Stimulated activated CD8-positive, alpha-beta memory T cell treated with anti-CD3 and anti-CD28 coated beads, Interleukin-4, amount 100 ng/mL, for 24 hours (primary cell): ENCODE measurements at places on chromosomes 5 and 9.

- DNase-seq, result no peak
These were observed 92.4 kb upstream of the IFNK start for GRCh38 chr9:27431543-27432147.

- no peak for DNase-seq
These were observed 2.6 kb downstream of the GLIS3 start for GRCh38 chr9:4297151-4297785.

- DNase-seq, result no peak
These were observed 29.0 kb downstream of the SARDH start for GRCh38 chr9:133709015-133709611.

- DNase-seq, result no peak
These were observed 153.6 kb downstream of the SNX18 start for GRCh38 chr5:54671111-54671531.

DNA sequence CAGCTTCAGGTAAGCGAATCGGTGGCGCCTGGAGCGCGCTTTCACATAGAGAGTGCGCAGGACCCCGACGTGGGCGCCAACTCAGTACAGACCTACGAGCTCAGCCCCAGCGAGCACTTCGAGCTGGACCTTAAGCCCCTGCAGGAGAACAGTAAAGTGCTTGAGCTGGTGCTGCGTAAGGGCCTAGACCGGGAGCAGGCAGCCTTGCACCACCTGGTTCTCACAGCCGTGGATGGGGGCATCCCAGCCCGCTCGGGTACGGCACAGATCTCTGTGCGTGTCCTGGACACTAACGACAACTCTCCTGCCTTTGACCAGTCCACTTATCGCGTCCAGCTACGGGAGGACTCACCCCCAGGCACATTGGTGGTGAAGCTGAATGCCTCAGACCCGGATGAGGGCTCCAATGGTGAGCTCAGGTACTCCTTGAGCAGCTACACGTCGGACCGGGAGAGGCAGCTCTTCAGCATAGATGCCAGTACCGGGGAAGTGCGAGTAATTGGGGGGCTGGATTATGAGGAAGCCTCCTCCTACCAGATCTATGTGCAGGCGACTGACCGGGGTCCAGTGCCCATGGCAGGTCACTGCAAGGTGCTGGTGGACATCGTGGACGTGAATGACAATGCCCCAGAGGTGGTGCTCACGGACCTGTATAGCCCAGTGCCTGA, 1.1 kb downstream of the PCDHAC2 start:
- DNase-seq, result no peak

DNA sequence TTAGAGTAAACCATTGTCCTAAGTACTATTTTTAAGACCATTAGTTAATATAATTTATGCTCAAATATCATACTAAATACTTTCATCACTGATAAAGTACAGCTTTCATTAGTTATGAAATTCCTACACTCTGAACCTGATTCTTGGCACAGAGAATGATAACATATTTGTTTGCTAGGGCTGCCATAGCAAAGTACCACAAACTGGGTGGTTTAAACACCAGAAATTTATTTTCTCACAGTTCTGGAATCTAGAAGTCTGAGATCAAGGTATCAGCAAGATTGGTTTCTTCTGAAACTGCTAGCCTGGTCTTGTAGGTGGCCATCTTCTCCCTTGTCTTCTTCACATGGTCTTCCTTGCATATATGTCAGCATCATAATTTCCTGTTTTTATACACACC, 608.4 kb downstream of the TLE1 start:
- no peak for DNase-seq

GRCh38 chr9:114138552-114138971, 16.8 kb upstream of the COL27A1 start:
- no peak for DNase-seq

DNA sequence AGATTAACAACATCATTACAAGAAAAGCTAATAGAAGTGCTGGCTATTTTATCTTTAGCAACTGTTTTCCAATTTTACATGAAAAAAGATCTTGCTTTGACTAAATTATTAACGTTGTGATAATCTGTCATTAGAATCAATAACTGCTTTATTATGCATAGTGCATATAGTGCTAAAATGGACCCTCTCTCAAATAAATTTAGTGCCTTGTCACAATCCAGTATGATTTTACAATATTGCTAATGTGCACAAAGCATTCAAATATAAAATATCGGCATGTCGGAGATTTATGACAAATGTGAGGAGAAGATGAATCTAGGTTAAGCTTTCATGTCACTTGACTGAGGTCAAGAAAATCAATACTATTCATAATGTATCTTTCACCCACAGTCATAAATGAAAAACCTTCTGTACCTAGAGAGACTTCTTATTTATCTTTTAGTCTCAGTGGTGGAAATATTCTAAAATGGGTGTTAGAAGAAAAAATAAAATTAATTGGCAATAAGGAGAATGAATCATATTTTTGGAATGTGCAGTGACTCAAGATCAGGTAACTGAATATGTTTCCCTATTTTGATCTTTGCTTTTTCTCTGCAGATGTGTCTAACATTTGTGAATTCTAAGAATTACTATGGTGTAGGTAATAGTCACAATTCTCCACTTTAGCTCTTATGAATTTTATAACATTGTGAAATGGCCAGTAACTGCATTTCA, 672.9 kb upstream of the GRAMD2B start:
- no peak for DNase-seq

- no peak for DNase-seq
These were observed 410.7 kb downstream of the DTWD2 start for GRCh38 chr5:118577621-118578020.

DNA sequence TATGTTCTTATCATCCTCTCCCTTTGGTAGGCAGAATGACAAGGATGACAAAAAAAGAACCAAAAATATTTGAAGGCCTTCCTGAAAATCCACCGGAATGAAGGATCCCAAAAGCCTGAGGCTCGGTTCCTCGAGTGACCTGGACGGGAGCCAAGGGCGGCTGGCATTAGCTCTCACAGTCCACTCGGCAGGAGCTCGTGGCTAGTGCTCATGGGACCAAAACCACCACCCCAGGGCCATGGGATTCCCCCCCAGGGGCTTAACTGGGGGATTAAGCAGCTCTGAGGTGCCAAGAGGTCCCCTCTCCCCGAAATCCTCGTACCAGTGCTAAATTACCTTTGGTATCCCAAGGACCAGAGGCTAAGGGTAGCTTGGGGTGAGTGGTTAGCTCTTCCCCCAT, 586 bp upstream of the PDZD2 start:
- no peak for DNase-seq

GRCh38 chr9:107306308-107306707, 23.2 kb downstream of the RAD23B start:
- DNase-seq, result no peak

DNA sequence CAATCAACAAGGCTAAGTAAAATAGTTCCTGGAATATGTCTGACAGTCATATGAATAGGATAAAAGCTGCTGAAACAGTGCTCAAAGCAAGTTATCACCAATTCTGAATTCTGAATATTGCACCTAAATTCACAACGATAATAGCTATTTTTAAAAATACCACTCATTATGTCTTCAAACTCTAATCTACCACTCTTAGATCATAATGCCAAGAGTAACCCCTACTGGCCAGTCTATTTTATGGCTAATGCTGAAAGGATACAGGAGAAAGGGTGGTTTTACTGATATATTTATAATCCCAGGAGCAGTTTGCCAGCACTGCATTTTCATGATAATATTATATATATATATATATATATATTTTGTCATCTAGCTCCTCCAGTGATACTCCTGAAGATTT, 232.8 kb downstream of the PDE4D start:
- DNase-seq, result no peak

- no peak for DNase-seq
These were observed 28.0 kb upstream of the ERAP1 start for GRCh38 chr5:96835791-96836191.

DNA sequence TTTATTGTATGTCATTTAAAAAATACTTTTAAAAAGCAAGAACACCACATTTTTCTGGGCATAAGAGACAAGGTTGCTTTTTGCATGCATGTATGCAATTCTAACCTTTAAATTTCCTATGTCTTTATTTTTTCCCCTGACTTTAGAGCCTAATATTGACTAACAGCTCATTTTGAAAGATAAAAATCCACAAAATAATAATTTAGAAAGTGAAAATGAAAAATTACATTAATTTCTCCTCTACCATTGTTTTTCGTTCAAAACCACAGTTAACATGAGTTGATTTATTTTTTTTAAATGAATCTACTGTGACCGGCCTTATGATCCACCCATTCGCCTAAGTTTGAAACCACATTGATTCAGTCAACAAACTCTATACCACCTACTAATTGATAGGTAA, 137.5 kb upstream of the CDKN2B start:
- DNase-seq, result no peak

DNA sequence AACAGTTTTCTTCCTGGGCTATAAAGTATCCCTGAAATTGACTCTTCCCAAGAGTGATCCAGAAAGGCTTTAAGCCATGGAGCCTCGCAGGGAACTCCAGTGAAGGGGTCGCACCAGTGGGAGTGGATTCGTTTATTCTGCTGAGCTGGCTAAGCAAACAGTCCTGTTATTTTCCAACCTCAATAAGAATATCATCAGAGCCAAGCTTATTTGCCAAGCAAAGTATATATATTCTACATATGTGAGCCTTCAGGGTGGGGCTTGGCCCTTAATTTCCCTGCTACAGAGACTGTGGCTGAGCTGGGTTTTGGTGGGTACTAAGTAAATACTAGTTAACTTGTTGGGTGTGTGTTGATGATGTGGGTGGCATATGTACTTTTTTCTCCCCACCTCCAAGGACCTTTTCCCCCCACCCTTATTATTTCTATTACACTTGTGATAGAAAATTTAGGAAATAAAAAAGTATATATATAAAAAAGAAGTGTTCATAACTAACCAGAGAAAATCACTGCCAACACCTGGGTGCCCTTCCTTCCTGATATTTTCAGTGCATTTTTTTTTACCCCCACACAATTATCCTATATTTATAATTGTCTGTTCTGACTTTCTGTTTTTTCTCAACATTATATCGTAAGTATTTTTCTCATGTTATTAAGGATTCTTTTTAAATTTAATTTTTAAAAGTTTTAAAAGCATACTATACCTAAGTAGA, 5.3 kb downstream of the GSN start:
- DNase-seq, result no peak

DNA sequence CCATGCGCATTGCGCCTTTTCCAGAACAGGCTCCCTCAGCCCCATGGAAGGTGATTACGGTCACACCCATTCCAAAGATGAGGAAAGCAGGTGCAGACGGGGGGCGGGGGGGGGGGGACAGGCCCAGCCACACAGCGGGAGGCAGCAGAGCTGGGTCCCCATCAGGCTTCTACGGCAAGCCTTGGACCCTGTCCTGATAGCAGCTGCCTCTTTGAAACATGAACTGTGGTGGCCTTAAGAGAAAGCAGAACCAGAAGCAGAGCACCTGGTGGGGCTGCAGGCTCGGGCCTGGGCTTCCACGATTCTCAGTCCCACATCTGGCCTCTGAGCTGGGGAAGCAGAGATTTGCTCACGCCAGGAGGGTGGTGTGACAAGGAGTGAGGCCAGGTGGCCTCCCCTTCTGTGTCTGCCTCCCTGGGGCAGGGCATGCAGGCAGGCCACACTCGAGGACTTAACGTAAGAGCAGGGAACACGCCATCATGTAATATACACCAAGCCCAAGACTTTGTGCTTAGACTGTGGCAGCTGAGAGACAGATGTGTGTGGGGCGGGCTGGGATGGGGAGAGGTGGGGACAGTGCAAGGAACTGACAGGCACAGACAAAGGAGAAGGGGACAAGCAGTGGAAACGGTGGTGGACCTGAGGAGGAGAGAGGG, 14.2 kb upstream of the PHYKPL start:
- no peak for DNase-seq

- DNase-seq, result no peak
These were observed 35.5 kb upstream of the ASS1 start for GRCh38 chr9:130409246-130409645.

DNA sequence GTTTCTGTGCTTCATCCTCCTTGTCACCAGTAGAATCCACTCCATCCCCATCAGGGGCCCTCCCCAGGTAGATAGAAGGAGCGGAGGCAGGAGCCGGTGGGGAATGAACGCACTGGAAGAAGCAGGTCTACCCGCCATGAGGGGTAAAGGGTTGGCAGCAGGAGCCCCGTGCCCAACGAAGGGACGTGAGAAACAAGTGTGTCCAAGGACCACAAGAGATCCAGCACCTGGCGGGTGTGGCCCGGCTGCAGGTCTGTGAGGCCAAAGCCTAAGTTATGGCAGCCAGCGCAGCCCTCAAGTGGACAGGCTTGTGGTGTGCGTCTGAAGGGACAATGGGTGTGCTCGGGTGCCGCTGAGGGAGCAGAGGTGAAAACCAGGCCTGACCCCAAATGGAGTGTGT, 94.3 kb downstream of the IRX2 start:
- no peak for DNase-seq

- DNase-seq, result no peak
These were observed 14.1 kb downstream of the MTX3 start for GRCh38 chr5:79976759-79977515.

- no peak for DNase-seq
These were observed 349.2 kb upstream of the ADAMTSL1 start for GRCh38 chr9:18124760-18125159.

DNA sequence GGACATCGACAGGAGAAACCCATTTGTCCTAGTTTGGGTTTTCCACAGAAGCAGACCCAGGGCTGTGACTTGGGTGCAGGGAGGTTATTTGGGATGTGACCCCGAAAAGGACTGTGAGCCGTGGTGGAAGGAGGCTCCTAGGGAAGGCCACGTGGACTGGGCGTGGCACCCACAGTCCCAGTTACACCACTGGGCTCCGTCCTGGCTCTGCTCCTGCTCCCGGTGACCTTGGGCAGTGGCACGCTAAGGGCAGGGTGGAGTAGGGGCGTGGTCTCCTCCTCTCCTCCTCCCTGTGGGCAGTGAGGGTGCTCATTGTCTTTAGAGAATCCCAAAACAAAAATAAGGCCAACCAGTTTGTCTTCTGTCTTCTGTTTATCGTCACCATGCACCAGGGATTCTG, 190.1 kb downstream of the GADD45G start:
- DNase-seq, result no peak

DNA sequence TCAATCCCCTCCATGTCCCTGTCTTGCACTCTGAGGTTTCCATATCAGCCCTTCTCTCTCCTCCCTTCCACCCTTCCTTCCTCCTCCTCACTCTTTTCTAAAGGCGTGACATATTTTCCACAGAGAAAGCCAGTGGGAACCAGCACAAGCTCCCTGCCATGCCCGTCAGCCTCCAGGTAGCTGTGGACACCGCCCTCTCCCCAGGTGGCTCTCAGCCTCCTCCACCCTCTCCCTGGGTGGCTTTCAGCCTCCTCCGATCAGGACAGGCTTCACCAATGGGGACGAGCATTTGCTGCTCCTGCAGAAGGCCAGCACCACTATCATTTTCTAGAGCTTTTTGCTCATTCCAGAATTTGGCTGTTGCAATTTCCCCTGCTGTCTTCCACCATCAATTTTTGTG, 236.6 kb downstream of the GADD45G start:
- DNase-seq, result no peak

GRCh38 chr5:147346006-147346561, 111.3 kb downstream of the STK32A start:
- no peak for DNase-seq

DNA sequence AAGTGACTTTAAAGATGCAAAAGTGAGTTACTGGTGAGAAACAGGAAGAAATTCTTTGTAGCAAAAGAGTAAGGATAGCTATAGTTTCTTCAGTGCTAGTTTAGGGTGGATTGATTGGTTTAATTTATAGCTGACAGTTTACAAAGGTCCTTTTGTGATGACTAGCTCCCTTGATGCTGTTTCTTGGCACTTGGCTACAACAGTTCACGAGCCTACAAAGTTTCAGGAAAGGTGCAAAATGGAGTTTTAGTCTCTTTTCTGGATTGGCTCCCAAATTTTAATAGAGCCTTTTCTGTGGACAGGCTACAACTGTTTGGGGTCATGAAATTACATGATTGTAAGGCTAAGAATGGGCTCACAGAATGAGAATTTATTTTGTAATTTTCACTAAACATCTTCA, 40.9 kb upstream of the BNIP1 start:
- DNase-seq, result no peak
